Activated CD8-positive, alpha-beta memory T cell treated with anti-CD3 and anti-CD28 coated beads for 1 hour (primary cell): ENCODE measurements at places on chromosomes 11 and 22.

DNA sequence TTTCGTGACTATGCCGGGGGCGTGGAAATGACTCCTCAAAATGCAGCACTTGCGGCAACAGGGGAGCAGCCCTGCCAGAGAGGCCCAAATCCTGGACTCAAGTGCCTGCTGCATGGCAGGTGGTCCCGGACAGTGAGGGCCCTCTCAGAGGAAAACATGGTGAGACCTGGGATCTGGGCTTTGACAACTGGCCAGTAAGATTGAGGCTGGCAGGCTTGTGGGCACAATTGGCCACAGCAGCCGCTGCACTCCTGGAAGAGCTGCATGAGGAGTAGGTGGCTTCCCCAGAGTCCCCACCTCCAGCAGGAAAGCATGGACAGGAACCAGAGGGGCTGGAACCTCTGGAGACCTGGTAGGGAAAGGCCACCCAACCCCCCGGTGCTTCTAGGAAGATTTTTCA is 13.4 kb downstream of the LINC01488 start:
- DNase-seq = no peak

- DNase-seq = no peak
Measured at GRCh38 chr11:47848700-47849155, 578 bp upstream of the NUP160 start.

DNA sequence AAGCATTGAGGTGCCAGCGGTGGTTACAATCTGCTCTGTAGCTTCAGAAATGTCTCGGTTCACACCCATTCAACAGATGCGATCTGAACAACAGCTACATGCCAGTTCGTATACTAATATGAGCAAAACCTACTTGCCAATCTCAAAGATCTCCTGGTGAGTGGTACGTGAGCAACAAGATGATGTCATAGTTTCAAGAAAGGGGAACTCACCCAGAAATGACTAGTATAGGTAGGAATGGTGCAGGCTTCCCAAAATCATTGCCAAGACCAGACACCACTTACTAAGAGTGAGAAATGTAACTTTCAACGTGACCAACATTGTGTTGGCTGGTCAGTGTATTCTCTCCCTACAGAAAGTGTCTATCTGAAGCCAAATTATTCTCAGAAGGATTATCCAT is 31.1 kb downstream of the OR6Q1 start:
- no peak for DNase-seq

GRCh38 chr11:69463181-69463994 is 18.1 kb upstream of the LINC01488 start:
- no peak for DNase-seq

DNA sequence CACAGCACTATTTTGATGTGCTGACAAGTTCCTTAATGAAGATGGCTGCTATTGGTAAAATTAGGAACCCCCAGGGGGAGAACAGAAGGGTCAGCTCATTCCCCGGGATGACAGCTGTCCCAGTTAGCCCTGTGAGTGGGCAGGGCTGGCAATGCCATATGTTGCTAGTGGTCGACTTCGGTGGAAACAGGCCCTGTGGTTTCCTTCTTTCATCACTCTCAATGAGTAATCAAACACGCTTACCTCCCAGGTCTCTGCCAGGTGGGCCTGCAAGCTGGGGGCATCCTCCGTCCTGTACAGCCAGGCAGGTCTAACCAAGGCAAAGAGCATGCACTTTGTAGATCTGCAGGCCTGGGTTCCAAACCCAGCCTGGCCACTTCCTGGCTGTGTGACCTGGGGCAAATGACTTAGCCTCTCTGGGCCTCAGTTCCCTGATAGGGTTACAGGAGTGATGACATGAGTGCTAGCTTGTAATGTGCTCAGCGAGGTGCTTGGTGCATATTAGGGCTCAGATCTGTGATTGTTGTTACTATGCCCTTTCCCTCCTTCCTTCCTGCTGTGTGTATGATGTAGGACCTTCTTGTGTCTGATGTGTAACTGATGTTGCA is 85.2 kb downstream of the TSPAN18 start:
- DNase-seq = no peak
